ENCODE measurements at places on chromosomes 5 and 9.

- DNase-seq = no peak
- H3K27ac ChIP-seq = no peak overlapping the region
- no peaks in the 10 kb centered on the region for H3K4me1 ChIP-seq
- H3K27me3 ChIP-seq = no peaks in the 10 kb centered on the region
- no peak overlapping the region for H3K4me3 ChIP-seq
Measured at GRCh38 chr5:167819406-167819805, 472.0 kb upstream of the WWC1 start.

- peaks cover 6% of the 10 kb centered on the region for H3K4me1 ChIP-seq
- no peaks in the 10 kb centered on the region for H3K36me3 ChIP-seq
- H3K27me3 ChIP-seq = no peaks in the 10 kb centered on the region
- no peak overlapping the region for H3K27ac ChIP-seq
Measured at GRCh38 chr9:92607088-92607487, 62.8 kb downstream of the IPPK start.

DNA sequence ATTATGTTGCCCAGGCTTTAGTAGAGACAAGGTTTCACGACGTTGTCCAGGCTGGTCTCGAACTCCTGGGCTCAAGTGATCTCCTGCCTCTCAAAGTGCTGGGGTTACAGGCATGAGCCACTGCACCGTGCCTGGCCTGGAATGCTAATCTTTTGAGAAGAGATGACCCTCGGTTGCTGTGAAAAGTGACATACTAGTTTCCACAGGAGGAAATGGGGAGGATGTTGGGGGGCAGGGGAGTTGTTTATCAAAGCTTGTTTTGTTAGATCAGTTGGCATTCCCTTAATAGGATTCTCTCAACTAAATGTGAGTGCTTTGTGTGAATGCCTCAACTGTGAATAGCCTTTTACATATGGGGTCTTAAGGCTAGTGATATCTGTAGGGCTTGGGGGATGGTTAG lies 16.4 kb upstream of the MATR3 start:
- no peaks in the 10 kb centered on the region for H3K36me3 ChIP-seq
- peak overlapping the region; percentile 87 for H3K27ac ChIP-seq
- no peak for DNase-seq

DNA sequence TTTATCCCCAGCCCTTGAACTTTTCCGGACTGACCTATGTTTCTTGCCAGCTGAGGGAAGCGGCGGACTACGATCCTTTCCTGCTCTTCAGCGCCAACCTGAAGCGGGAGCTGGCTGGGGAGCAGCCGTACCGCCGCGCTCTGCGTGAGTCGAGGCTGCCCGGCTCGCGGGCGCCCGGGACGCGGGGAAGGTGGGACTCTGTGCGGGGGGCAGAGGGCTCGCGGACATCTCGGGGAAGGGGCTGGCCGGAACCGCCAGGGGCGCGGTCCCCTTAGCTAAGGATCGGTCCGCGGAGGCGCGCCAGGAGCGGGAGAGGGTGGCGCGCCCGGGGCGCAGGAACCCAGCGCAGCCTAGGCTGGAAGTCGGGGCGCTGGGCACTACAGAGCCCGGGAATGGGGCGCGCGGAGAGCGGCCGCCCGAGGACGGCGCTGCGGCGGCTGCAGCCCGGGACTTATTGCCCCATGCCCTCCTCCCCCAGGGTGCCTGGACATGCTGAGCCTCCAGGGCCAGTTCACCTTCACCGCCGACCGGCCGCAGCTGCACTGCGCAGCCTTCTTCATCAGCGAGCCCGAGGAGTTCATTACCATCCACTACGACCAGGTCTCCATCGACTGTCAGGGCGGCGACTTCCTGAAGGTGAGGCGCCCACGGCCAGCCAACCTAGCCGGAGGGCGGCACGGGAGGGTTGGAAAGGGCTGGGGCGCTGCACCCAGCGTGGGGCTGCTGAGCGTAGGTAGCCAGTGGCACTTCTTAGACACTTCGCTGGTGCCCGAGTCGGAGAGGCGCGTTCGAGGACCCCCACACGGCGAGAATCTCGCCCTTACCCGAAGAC lies 922 bp downstream of the CRHBP start:
- H3K4me1 ChIP-seq = no peaks in the 10 kb centered on the region
- no peak overlapping the region for H3K4me3 ChIP-seq
- DNase-seq = no peak
- no peak overlapping the region for H3K27ac ChIP-seq
- H3K36me3 ChIP-seq = no peaks in the 10 kb centered on the region
- peaks cover 42% of the 10 kb centered on the region for H3K27me3 ChIP-seq

GRCh38 chr9:70478963-70479641 lies 64.6 kb upstream of the KLF9 start:
- no peak overlapping the region for H3K4me3 ChIP-seq
- H3K27ac ChIP-seq = peak overlapping the region; percentile 94
- no peaks in the 10 kb centered on the region for H3K27me3 ChIP-seq
- peaks cover 72% of the 10 kb centered on the region for H3K4me1 ChIP-seq
- no peaks in the 10 kb centered on the region for H3K36me3 ChIP-seq
- DNase-seq = peak; percentile 36

GRCh38 chr5:106200971-106201370 lies 1469.8 kb downstream of the EFNA5 start:
- H3K27me3 ChIP-seq = no peaks in the 10 kb centered on the region
- H3K36me3 ChIP-seq = no peaks in the 10 kb centered on the region
- no peak overlapping the region for H3K27ac ChIP-seq
- no peak overlapping the region for H3K4me3 ChIP-seq

- H3K27ac ChIP-seq = no peak overlapping the region
- DNase-seq = no peak
- H3K4me3 ChIP-seq = no peak overlapping the region
- H3K4me1 ChIP-seq = no peaks in the 10 kb centered on the region
Measured at GRCh38 chr5:56516441-56516840, 283.3 kb upstream of the ANKRD55 start.

DNA sequence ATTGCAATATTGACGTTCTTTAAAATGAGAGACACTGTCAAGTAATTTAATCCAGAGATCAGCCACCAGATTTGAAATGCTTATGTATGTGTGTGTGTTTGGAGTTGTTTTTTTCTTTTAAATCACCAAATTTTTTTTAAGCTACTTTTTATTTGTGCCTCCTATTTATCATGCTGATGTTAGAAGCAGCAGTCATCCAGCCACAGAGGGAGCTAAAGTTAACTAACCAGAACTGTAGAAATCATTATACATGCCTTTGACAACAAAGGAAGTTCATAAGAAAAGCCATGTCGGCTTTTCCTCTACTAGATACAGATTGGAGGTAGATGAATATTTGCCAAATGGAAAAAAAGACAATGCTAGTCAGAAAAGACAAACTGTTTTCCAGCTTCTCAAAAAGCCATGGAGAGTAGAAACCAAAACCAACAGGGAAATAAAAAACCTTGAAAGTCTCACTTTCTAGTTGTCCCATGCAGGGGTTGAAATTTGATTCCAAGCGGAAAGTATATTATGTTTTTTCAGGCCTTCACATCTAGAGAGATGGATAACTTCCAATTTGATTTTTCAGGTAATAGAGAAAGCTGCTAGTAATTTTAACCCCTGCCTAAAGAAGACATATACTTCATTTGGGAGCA lies 4.5 kb downstream of the PURA start:
- H3K4me1 ChIP-seq = peaks cover 22% of the 10 kb centered on the region
- no peaks in the 10 kb centered on the region for H3K36me3 ChIP-seq
- H3K27ac ChIP-seq = no peak overlapping the region
- H3K27me3 ChIP-seq = no peaks in the 10 kb centered on the region

DNA sequence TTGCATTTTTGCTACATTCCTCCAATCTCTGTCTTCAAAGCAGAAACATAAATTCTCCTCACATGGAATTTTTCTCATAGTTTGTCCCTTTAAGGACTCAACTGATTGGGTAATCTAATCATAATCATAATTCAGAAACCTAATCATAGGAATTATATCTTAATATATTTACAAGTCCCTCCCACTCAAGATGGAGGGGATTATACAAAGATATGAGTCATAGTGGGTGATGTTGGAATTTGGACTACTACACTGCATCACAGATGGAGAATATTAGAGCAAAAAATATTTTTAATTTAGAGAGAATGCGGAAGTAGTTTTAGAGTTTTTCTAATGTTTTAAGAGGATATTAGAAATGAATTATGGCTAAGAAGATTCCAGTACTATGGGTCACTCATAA lies 1034.0 kb downstream of the DTWD2 start:
- no peaks in the 10 kb centered on the region for H3K4me1 ChIP-seq
- no peak overlapping the region for H3K27ac ChIP-seq
- no peak for DNase-seq
- H3K36me3 ChIP-seq = no peaks in the 10 kb centered on the region
- no peaks in the 10 kb centered on the region for H3K27me3 ChIP-seq

Data from transverse colon (tissue), 4 donors.